Astrocyte of the cerebellum (primary cell): ENCODE measurements at places on chromosomes 3 and 15.

- DNase-seq: no peak
Observed at GRCh38 chr3:18188491-18188890, 236.6 kb downstream of the SATB1 start.

- no peak for DNase-seq
Observed at GRCh38 chr15:41854443-41854842, 15.8 kb downstream of the PLA2G4B start.

GRCh38 chr3:150251187-150252062, 156.7 kb upstream of the TSC22D2 start:
- DNase-seq: peak; percentile 57

- DNase-seq: no peak
Observed at GRCh38 chr15:74631935-74632560, 16.4 kb downstream of the CLK3 start.

DNA sequence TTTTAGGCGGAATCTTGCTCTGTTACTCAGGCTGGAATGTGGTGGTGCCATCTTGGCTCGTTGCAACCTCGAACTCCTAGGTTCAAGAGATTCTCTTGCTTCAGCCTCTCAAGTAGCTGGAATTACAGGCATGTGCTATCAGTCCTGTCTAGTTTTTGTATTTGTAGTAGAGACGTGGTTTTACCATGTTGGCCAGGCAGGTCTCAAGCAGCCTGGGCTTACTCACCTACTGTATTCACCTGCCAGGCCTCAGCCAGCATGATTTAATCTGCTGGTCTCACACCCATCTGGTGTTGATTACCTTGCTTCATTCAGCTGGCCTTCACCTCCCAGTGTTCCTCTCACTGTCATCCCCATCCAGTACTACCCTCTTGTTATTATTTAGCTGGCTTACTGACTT, 102.0 kb downstream of the IL12A start:
- DNase-seq: no peak

- DNase-seq: no peak
Observed at GRCh38 chr15:83225449-83225848, 17.8 kb upstream of the HDGFL3 start.

DNA sequence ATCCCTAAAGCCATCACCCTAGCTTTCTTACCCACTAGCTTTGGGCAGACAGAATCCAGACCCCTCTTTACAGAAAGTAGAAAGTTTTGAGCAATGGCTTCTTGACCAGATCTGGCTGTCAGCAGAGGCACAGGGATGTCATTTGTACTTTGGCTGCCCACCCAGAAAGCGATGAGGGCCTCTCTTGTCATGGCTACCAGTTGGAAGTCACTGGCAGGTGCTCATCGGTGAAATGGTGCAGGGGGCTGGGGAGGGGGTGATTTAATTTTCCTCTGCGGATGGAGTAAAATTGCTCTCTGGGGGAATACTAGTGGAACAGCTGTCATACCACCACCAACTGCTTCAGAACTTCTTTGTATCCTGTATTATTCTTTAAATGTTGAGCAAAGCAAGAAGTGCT, 393.7 kb downstream of the LSAMP start:
- no peak for DNase-seq

- no peak for DNase-seq
Observed at GRCh38 chr15:44319385-44319784, 30.9 kb downstream of the GOLM2 start.

- no peak for DNase-seq
Observed at GRCh38 chr3:73215281-73215680, 153.8 kb downstream of the EBLN2 start.

DNA sequence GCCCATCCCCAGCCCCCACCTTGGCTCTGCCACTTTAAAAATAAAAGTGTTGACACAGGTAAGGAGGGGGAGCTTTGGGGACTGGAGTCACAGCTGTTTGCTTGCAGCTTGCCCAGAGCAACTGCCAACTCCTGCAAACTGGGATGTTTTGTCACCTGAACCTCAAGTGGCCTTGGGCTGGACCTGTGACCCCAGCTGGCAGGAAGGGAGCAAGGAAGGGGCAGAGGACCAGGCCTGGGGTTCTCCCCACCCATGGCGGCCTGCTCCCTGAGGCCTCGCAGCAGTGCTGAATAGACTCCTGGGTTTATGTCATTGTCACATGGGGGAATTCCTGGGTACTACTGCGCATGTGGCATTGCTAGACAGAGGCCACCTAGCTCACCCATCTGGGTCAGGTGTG, 246.9 kb upstream of the TLE3 start:
- no peak for DNase-seq

DNA sequence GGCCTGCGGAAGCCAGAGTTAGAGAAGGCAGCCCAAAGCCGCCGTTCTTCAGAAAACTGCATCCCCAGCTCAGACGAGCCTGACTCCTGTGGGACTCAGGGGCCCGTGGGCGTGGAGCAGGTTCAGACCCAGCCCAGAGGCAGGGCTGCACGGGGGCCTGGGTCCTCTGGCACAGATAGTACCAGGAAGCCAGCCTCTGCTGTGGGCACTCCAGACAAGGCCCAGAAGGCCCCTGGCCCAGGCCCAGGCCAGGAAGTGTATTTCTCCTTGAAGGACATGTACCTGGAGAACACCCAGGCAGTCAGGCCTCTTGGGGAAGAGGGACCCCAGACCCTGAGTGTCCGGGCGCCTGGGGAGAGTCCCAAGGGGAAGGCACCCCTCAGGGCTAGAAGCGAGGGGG, 23.1 kb downstream of the ALPK3 start:
- no peak for DNase-seq

GRCh38 chr3:124063197-124063909, 71.4 kb upstream of the ROPN1 start:
- DNase-seq: peak; percentile 54

DNA sequence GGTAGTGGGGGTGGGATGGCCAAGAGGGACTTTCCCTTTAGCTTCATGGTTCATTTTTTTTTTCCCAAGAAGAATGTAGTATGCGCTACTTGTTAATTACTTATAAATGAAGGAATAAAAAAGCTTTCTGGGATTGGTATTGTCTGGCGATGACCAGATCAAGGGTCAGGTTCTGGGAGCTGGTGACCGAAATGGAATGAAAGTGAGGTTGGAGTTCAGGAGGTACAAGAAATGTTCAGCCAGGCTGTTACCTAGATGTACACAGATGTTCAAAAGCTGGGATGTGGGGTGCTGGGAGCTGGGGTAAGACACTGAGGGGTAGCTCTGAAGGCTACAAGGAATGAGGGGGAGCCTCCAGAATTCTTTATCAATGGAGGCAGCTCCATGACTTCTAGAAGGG, 17.1 kb upstream of the U2SURP start:
- DNase-seq: no peak

DNA sequence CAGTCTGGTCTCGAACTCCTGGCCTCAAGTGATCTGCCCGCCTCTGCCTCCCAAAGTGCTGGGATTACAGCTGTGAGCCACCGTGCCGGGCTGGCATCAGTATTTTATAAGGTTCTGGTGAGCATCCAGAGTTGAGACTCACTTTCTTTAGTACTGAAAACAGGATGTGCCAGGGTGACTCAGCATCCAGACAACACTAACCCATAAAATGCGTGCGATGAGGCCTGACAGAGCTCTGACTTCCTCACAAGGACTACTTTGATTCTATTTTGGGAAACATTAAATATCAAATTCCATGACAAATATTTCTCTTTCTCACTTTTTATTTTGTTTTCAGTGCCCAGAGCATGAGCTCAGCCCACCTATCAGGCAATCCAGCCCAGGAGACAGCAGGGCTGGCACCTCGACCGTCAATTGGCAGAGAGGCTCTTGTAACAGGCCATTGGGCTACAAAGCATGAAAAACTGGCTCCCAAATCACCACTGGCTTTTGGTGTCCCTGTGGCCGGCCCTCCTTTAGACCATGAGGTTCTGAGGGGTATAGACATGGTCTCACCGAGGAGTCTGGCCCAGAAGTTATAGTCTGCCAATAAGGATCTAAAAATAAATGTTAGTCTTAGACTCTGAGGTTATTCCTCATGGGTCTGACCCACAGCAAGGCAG, 75.0 kb downstream of the FEM1B start:
- DNase-seq: peak; percentile 82

DNA sequence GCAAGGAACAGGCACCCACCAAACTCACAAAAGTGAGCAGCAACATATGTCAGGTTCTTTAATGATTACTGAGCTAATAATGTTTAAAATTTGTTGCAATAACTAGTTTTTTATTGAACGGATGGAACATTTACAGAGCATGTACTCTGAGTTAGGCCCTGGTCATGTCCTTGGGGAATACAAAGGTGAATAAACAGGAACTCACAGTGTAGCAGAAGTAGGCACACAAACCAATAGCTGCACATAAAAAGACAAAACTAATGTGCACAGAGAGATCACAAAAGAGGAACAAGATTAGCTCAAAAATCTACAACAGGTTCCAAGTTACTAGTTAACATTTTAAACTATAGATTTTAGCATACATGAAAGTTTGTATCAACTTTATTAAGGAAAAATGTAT, 505.3 kb upstream of the PPP2R3A start:
- no peak for DNase-seq

DNA sequence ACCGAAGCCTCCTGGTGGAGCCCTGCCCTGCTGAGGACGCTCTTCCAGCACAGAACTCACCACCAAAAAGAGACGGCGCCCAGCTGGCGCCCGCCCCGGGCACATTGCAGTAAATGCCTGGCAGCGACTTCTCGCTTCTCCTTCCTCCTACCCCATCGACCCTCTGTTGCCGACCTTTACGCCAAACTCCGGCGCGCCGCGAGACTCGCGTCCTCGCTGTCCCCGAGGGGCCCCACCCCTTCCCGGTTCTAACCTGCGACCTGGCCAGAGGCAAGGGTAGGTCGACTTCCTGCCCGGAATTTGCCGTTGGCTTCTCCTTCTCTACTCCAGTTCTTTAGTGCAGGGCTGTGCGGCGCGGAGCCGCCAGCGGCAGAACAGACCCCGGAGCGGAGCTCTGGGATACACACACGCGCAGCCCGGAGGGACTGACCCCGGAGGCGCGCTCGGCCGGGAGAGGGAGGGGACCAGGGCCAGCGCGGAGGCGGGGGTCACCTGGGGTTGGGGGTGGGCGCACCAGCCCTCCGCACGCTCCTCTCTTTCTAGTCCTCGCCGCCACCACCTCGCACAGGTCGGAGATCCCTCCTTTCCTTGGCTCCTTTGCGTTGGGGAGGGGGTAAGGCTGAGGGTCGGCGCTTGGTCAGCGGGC, 226.6 kb upstream of the AZI2 start:
- no peak for DNase-seq

GRCh38 chr15:34366271-34367065, 528 bp downstream of the LPCAT4 start:
- DNase-seq: no peak

GRCh38 chr15:101510212-101511197, 21.0 kb upstream of the PCSK6 start:
- no peak for DNase-seq

DNA sequence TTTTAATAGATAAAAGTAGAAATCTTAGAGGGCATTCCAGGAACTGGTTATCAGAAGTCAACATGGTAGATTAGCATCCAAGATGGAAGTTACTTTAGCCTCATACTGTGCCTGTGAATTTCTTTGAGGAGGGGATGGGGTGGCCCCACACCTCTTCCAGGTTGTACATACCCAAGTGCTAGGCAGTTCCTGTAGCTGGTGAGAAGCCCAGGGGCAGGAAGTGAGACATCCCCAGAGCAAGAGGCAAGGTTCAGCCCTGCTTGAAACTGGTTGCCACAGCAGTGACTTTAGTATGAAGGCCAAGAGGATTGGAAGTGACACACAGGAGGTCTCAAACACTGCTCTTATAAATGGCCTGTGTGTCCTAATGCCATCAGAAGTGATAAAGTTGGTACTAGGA, 11.9 kb downstream of the GTPBP8 start:
- DNase-seq: no peak

DNA sequence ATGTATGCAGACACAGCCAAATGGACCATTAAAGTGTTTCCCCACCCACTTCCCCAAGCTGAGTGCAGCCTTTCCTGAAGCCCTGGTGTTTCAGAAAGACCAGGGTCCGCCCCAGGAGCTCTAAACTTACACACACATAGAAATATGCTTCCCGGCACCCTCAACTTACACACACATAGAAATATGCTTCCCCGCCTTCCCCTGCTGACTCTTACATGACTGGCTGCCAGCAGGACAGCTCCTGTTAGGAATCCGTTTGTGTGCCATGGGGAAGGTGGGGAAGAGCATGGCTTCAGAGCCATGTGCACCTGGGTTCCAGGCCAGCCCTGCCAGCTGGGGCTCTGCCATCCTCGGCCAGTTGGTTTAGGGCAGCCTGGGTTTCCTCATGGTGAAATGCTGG, 3.6 kb downstream of the CLEC3B start:
- no peak for DNase-seq

DNA sequence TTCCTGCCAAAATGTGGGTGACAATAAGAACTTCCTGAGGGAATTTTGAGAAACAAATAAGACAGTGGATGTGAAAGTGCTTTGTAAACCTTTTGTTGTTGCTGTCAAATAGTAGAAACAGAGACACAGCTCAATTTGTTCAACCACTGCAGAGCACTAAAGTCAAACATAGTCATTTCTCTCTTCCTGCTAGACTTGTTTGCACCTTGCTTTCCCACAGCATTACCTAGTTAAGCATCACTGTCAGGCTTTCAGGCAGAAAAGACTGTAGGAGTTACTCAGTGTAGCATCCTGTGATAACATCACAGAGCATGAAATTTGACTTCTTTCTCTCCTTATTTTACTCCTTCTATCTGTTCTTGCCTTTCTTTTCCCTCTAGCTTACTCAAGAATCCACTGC, 27.1 kb downstream of the SLC12A1 start:
- DNase-seq: no peak

GRCh38 chr3:109339714-109340648, 2.6 kb upstream of the DPPA4 start:
- DNase-seq: no peak

GRCh38 chr3:144317961-144318360, 346.3 kb downstream of the DIPK2A start:
- DNase-seq: no peak

DNA sequence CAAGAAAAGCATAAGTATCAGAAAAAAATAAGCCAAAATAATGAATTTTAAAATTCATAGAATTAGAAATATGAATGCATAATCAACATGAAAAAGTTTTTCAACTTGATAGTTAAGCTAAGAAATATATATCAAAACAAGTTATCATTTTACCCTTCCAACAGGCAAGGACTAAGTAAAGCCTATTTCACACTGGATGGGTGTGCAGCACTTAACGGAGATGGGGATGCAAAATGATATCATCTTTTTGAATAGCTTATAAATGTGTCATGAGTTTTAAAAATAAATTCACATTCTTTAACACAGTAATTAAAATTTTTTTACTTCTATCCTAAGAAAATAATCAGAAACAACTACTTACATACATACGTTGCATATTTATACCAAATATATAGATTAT, 20.9 kb downstream of the PIK3R4 start:
- DNase-seq: no peak

GRCh38 chr3:51710631-51711351, 3.9 kb downstream of the GRM2 start:
- no peak for DNase-seq
